ENCODE measurements at places on chromosomes 3 and 15.

GRCh38 chr15:77096138-77096537, 25.2 kb upstream of the TSPAN3 start:
- no peaks in the 10 kb centered on the region for H3K4me1 ChIP-seq
- H3K4me3 ChIP-seq, result no peak overlapping the region
- H3K27me3 ChIP-seq, result no peaks in the 10 kb centered on the region
- no peak overlapping the region for H3K27ac ChIP-seq
- no peaks in the 10 kb centered on the region for H3K36me3 ChIP-seq

- H3K4me3 ChIP-seq, result no peak overlapping the region
- H3K36me3 ChIP-seq, result no peaks in the 10 kb centered on the region
- no peak for DNase-seq
- no peaks in the 10 kb centered on the region for H3K27me3 ChIP-seq
- H3K27ac ChIP-seq, result no peak overlapping the region
Measured at GRCh38 chr3:113006359-113007056, 15.7 kb downstream of the GTPBP8 start.

GRCh38 chr15:64247906-64248541, 85.2 kb upstream of the PPIB start:
- no peaks in the 10 kb centered on the region for H3K36me3 ChIP-seq
- H3K4me3 ChIP-seq, result no peak overlapping the region
- no peak for DNase-seq
- H3K27me3 ChIP-seq, result no peaks in the 10 kb centered on the region
- peaks cover 34% of the 10 kb centered on the region for H3K4me1 ChIP-seq
- peak overlapping the region; percentile 58 for H3K27ac ChIP-seq

- H3K27ac ChIP-seq, result no peak overlapping the region
- H3K36me3 ChIP-seq, result no peaks in the 10 kb centered on the region
- DNase-seq, result no peak
Measured at GRCh38 chr15:87736891-87737389, 519.6 kb downstream of the NTRK3 start.

DNA sequence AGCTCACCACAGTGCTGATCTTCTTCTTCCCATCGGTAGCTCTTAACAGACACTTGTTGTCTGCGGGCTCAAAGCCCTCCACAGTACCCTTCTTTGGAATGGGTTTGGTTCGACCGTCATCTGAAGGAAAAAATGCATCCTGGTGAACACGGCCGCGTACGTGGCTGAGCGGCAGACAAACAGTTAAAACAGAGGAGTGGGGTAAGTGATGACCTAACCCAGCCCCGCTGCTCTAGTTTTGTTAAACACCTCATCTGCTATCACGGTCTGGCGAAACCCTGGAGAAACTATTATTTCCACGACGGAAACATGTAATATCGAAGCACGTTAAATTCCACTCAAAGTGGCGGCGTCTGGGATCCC, 725 bp downstream of the SRP14 start:
- peaks cover 32% of the 10 kb centered on the region for H3K36me3 ChIP-seq
- peaks cover 17% of the 10 kb centered on the region for H3K4me1 ChIP-seq
- peak overlapping the region; percentile 64 for H3K4me3 ChIP-seq
- no peaks in the 10 kb centered on the region for H3K27me3 ChIP-seq
- DNase-seq, result no peak

DNA sequence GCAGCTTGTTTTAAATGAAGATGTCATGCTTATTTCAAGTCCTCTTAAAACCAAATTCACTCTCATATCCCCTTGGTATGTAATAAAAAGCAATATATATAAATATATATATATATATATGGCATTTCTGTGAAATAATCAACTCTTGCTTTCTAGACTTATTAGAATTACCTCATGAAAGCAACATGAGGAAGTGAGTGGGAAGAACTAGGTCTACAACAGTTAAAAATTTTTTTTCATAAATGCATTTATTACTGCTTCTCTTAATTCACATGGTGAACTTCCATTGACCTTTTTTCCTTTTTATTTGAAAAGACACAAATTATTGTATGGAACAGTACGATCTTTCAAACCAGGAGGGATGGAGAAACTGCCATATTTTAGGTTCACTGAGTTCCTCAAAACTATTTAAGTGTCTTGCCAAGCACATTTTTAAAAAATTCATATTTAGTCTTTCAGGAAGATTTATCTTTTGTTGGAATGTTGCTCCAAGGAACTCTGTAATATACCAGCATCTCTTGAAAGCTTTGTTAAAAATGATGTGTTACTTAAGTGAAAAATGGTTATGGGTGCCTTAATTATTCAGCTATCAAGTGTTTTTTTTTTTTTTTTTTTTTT, 185.2 kb downstream of the GHSR start:
- no peak for DNase-seq
- H3K4me3 ChIP-seq, result no peak overlapping the region
- no peaks in the 10 kb centered on the region for H3K36me3 ChIP-seq
- H3K4me1 ChIP-seq, result peaks cover 15% of the 10 kb centered on the region

- no peak overlapping the region for H3K4me3 ChIP-seq
- H3K36me3 ChIP-seq, result no peaks in the 10 kb centered on the region
- H3K27ac ChIP-seq, result peak overlapping the region; percentile 3
- H3K4me1 ChIP-seq, result peaks cover 17% of the 10 kb centered on the region
Measured at GRCh38 chr15:100860829-100861510, 18.7 kb upstream of the ALDH1A3 start.

- no peak overlapping the region for H3K4me3 ChIP-seq
- no peaks in the 10 kb centered on the region for H3K4me1 ChIP-seq
- no peak overlapping the region for H3K27ac ChIP-seq
- no peaks in the 10 kb centered on the region for H3K27me3 ChIP-seq
Measured at GRCh38 chr3:23994244-23994569, 49.1 kb downstream of the NR1D2 start.

GRCh38 chr3:99509224-99509623, 129.2 kb upstream of the COL8A1 start:
- H3K27me3 ChIP-seq, result no peaks in the 10 kb centered on the region
- DNase-seq, result no peak
- H3K36me3 ChIP-seq, result no peaks in the 10 kb centered on the region
- H3K4me3 ChIP-seq, result no peak overlapping the region
- H3K27ac ChIP-seq, result no peak overlapping the region

DNA sequence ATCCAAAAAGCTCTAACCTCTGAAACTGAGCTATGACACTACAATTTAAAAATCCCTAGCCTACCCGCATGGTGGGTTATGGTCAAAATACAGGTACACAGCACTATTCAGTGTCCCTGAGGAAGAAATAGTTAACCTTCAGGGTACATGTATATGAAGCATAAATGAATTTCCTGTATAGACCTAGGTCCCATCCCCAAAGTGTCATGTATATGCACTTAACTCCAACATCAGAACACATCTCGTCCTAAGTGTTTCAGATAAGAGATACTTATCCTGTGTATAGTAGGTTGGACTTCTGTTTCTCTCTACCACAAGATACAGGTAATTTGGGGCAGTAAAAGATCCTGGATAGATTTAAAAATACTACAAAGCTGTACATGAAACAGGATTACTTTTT, 6.4 kb downstream of the RPL14 start:
- no peak overlapping the region for H3K27ac ChIP-seq
- H3K36me3 ChIP-seq, result peaks cover 20% of the 10 kb centered on the region
- no peaks in the 10 kb centered on the region for H3K27me3 ChIP-seq
- no peak overlapping the region for H3K4me3 ChIP-seq
- H3K4me1 ChIP-seq, result peaks cover 9% of the 10 kb centered on the region

GRCh38 chr15:90414408-90415028, 26.5 kb downstream of the IQGAP1 start:
- H3K4me3 ChIP-seq, result no peak overlapping the region
- no peaks in the 10 kb centered on the region for H3K36me3 ChIP-seq
- no peak for DNase-seq
- peaks cover 50% of the 10 kb centered on the region for H3K4me1 ChIP-seq

DNA sequence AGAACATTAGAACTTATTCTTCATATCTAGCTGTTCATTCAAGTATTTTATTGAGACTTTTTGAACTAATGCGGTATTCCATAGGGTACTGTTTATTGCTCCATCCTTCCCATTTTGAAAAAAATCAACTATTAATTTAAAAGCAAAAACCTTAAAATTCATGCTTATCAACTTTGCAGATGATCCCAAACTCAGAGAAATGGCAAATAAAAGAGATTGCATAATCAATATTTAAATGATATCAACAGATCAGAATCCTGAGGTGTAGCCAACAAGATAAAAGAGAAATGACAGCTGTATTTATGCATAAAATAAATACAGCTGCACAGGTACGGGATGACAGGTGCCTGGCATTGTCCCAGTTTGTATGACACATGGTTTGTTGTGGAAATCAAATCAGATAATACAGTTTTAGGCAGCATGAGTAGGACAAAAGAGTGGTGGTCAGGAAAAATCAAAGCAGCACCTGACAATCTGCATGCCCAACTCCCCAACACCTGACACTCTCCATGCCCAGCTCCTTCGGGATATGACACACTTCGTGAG, 42.4 kb upstream of the CMTM8 start:
- H3K4me1 ChIP-seq, result no peaks in the 10 kb centered on the region
- no peaks in the 10 kb centered on the region for H3K27me3 ChIP-seq
- no peaks in the 10 kb centered on the region for H3K36me3 ChIP-seq
- H3K4me3 ChIP-seq, result no peak overlapping the region
- DNase-seq, result no peak

GRCh38 chr3:90025019-90025418, 917.6 kb downstream of the EPHA3 start:
- H3K4me3 ChIP-seq, result no peak overlapping the region
- no peak for DNase-seq
- no peaks in the 10 kb centered on the region for H3K27me3 ChIP-seq
- peaks cover 9% of the 10 kb centered on the region for H3K4me1 ChIP-seq

DNA sequence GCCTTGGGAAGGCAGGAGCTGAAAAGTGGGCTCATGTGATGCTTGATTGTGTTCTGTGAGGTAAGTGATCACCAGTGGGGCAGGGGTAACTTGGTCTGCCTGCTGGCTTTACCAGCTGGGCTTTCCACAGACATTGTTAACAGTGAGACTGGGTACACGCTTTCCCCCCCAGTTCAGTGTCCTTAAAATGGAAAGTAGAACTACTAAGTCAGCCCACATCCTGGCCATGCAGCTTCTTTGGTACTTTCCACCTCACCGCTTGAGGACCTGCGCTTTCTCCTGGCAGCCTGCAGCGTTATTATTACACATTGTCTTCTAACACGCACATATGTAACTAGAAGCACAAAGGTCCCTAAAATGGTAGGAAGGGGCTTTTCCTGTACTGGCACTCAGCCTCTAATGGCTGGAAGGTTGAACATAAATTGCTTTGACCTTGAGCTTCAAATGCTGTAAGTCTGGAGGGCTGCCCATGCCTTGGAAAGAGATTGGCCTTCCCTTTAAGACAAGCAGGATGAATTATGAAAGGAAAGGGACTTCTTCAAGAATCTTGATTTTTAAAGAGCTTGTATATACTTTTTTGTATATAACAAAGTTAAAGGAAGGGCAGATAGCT, 216.1 kb upstream of the ROPN1 start:
- peaks cover 4% of the 10 kb centered on the region for H3K4me1 ChIP-seq
- H3K36me3 ChIP-seq, result no peaks in the 10 kb centered on the region
- H3K4me3 ChIP-seq, result no peak overlapping the region
- H3K27ac ChIP-seq, result no peak overlapping the region
- no peaks in the 10 kb centered on the region for H3K27me3 ChIP-seq
- no peak for DNase-seq

- no peak overlapping the region for H3K4me3 ChIP-seq
- H3K27ac ChIP-seq, result no peak overlapping the region
- peaks cover 7% of the 10 kb centered on the region for H3K36me3 ChIP-seq
- no peaks in the 10 kb centered on the region for H3K4me1 ChIP-seq
Measured at GRCh38 chr15:63258658-63259057, 18.7 kb upstream of the APH1B start.

GRCh38 chr3:13541691-13542090, 7.2 kb upstream of the FBLN2 start:
- no peak overlapping the region for H3K4me3 ChIP-seq
- H3K4me1 ChIP-seq, result no peaks in the 10 kb centered on the region
- no peaks in the 10 kb centered on the region for H3K36me3 ChIP-seq
- no peak for DNase-seq
- H3K27ac ChIP-seq, result no peak overlapping the region

GRCh38 chr15:22263738-22264137, 183.4 kb downstream of the OR4M2 start:
- no peak overlapping the region for H3K4me3 ChIP-seq
- H3K27me3 ChIP-seq, result no peaks in the 10 kb centered on the region
- no peaks in the 10 kb centered on the region for H3K4me1 ChIP-seq
- DNase-seq, result no peak
- H3K36me3 ChIP-seq, result no peaks in the 10 kb centered on the region
- H3K27ac ChIP-seq, result no peak overlapping the region

- DNase-seq, result no peak
- no peaks in the 10 kb centered on the region for H3K27me3 ChIP-seq
- no peaks in the 10 kb centered on the region for H3K36me3 ChIP-seq
- no peaks in the 10 kb centered on the region for H3K4me1 ChIP-seq
- H3K27ac ChIP-seq, result no peak overlapping the region
Measured at GRCh38 chr15:101137312-101137940, 114.4 kb downstream of the CHSY1 start.

DNA sequence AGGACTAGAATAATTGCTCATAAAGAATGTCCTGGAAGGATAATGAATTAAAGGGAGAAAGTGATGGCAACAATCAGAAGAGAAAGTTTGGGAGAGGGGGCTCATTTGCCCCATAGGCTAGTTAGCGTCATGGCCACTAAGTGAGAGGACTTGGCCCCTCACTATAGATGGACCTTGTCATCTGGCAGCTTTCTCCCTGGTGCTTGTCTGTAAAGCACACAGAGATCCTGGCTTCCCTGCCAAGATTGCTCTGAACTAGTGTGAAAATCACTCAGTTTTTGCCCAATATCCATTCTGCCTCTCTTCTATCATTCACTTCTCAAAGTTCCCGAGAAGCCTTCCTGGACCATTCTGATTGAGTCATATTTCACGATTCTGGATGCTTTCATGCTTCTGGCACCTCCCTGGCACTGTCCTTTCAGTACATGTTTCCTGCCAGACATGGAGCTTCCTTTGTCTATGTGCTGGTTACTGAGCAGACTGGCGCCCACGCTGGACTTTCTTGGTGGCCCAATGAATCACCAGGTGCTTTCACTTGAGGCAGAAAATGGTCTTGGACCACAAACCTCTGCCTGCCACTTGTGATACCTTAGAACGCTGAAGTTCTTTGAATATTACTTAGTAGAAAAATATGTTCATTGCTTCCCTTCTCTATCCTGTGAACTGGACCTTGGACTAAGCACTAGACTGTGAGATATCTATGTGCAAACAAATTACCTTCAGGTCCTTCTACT, 709.6 kb upstream of the CFAP20DC start:
- H3K4me3 ChIP-seq, result no peak overlapping the region
- H3K4me1 ChIP-seq, result no peaks in the 10 kb centered on the region
- no peak overlapping the region for H3K27ac ChIP-seq
- no peaks in the 10 kb centered on the region for H3K36me3 ChIP-seq

GRCh38 chr3:8488877-8489276, 12.7 kb upstream of the LMCD1 start:
- no peak overlapping the region for H3K27ac ChIP-seq
- peaks cover 2% of the 10 kb centered on the region for H3K4me1 ChIP-seq
- no peaks in the 10 kb centered on the region for H3K36me3 ChIP-seq
- no peaks in the 10 kb centered on the region for H3K27me3 ChIP-seq
- no peak for DNase-seq

DNA sequence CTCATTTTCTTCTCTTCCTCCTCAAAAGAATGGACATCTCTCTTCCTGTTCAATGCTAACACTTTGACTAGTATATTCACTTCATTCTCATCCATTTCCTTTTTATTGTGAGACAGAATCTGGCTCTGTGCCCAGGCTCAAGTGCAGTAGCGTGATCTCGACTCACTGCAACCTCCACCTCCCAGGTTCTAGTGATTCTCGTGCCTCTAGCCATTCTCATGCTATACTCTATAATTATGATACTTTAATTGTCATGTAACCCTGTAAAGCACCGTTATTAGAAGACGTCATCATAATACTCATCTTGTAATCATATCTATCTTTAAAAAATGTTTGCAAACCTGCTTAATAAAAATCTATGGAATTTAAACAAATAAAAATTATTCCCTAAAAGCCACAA, 107.0 kb downstream of the SHOX2 start:
- no peak overlapping the region for H3K27ac ChIP-seq
- DNase-seq, result no peak
- H3K4me3 ChIP-seq, result no peak overlapping the region
- no peaks in the 10 kb centered on the region for H3K36me3 ChIP-seq
- H3K27me3 ChIP-seq, result no peaks in the 10 kb centered on the region
- H3K4me1 ChIP-seq, result no peaks in the 10 kb centered on the region
